Activated gamma-delta T cell treated with anti-CD3 and anti-CD28 coated beads, Interleukin-2, amount 50 U/mL, for 16 hours (primary cell): ENCODE measurements at places on chromosomes 5 and 9.

- no peak for DNase-seq
These were observed 49.5 kb downstream of the RXRA start for GRCh38 chr9:134375430-134376385.

GRCh38 chr5:5270958-5271785 lies 131.0 kb downstream of the ADAMTS16 start:
- DNase-seq, result no peak

- no peak for DNase-seq
These were observed 133.1 kb upstream of the FBXL7 start for GRCh38 chr5:15366676-15367391.

DNA sequence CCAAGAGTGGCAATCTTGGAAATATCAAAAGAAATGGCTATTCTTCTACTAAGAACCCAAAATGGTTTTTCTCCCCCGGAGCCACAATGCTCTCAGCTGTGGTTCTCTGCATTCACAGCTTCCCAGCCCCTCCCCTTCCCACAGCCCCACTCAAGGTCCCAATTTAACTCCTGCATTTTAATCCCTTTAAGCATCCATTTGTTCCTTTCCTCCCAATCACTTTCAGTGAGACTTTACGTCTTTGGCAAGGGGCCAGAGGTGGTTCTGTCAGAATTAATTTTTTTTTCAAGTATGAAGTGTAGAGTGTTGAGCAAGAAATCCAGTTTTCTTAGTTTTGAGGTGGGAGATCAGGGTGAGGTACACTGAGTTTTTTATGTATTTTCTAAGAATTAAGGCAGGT lies 256.9 kb downstream of the GLIS3 start:
- no peak for DNase-seq

GRCh38 chr9:35914301-35914807 lies 5.1 kb downstream of the SPAAR start:
- no peak for DNase-seq

- DNase-seq, result no peak
These were observed 10.5 kb downstream of the LNPEP start for GRCh38 chr5:96946381-96946780.

GRCh38 chr9:30504502-30504905 lies 1879.9 kb upstream of the ACO1 start:
- DNase-seq, result no peak

GRCh38 chr5:142888469-142889085 lies 118.4 kb downstream of the ARHGAP26 start:
- DNase-seq, result no peak

DNA sequence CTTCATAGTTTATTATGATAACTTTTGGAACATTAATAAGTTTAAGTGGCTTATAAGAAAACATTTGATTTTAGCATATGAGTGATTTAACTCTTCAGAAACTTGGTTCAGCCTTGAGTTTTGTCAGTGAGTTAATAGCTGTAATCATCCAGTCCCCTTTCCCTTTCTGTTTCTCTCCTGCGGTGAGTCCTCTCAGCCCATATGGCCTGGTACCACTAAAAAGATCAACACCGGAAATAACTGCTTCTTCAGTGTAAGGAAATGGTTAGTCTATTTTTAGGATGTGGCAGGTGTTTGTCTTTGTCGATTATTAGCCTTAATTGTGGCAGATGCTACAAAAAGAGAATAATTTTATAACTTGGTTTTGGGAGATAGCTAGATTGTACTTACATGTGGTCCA lies 120.2 kb upstream of the GRHPR start:
- DNase-seq, result no peak

GRCh38 chr9:70832492-70832891 lies 288.9 kb downstream of the TRPM3 start:
- no peak for DNase-seq

DNA sequence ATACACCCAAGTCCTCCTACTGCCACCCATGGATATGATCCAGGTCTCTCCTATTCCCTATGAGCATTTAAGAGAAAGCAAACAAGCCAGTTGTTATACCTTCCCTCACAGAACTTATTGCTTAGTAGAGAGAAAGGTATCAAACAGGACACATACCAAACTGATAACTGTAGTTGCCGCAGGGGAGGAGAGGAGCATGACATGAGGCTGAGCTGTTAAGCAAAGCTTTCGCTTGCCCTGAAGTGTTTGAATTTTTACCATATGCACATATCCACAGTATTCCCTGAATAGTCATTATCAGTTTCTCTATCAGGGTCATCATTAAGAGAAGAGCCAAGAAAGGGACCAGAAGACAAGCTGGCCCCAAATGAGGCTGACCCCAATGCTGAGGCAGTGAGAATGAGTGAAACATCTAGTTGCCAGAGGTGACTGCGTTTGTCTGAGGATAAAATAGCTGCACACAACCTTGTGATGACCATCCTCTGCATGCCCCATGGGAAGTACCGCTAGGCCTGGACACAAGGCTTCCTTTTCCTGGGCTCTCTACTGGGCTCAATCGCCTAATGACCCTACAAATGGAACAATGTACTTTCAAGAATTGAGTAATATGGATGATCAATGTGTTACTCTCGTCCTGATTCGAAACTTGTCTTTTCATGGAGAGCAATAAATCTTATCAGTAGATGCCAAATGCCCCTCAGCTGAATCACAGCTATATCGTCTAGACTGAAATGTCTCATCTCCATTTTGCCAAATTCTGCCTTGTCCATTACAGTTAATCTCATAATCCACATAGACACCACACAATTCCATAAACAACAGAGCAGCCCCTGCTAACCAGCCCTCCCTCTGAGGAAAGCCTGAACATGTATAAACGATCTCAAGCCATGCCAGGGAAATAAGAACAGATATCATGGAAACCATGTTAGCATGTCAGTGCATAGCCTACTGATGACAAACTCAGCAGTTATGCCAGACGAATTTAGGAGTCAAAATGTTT lies 4.3 kb upstream of the IFNK start:
- no peak for DNase-seq

DNA sequence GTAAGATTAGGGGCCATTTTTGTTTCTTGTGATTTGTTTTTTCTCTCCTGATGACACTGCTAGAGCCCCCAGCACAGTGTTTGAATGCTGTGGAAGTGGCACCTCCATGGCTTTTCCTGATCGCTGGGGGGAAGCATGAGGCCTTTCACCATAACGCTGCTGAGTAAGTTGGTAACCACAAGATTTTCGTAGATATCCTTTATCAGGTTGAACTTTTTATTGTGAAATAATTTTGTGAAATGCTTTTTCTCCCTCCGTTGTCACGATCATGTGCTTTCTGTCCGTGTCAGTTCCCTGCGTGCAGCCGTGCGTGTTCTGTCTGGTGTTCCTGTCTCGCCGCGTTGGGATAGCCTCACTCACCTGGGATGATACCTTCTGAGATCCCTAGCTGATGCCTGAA lies 59.4 kb downstream of the EHMT1 start:
- no peak for DNase-seq

GRCh38 chr9:72384710-72385485 lies 19.9 kb upstream of the ZFAND5 start:
- DNase-seq, result no peak

GRCh38 chr9:137172901-137173795 lies 1.3 kb upstream of the TMEM210 start:
- no peak for DNase-seq
